ENCODE measurements at places on chromosomes 1 and 21.

DNA sequence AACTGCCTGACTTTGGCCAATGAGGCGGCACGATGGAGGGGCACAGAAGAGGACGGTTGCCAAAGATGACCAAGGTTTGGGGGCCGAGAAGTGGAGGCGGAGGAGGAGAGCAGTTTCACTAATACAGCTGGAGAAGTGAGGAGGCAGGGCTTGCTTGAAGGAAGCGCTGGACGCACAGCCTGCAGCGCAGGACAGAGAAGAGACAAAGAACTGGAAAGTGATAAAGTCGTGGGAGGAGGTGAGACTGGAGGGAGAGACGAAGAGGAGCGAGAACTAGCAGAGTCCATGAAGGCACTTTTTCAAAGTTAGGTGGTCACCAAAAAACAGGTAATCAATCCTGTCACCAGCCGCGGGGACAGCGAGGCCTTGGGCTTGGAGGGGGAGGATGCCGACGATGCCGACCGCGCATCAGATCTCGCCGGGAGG is 771 bp downstream of the PACC1 start:
- peaks cover 17% of the 10 kb centered on the region for H3K4me1 ChIP-seq
- H3K27me3 ChIP-seq: no peaks in the 10 kb centered on the region
- peak overlapping the region; percentile 91 for H3K4me3 ChIP-seq
- DNase-seq: peak; percentile 29

DNA sequence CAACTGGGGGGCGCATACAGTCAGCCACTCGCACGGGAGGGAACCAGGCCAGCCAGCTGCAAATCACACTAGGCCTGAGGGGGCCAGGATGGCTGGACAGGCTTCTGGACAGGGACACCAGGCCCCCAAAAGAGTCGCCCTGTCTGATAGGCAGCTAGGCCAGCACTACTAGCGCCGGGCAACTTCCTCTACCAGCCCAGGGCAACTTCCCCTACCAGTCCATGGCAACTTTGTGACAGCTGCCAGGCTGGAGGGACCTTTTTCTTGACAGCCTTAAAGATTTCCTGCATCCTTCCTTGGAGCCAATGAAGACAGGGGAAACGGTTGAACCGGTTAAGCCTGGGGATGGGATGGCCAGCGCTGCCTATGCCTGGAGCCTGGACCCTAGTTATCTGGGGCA is 5.1 kb downstream of the IFFO2 start:
- H3K27me3 ChIP-seq: peaks cover 4% of the 10 kb centered on the region
- DNase-seq: peak; percentile 25
- peaks cover 5% of the 10 kb centered on the region for H3K36me3 ChIP-seq
- no peak overlapping the region for H3K4me3 ChIP-seq

DNA sequence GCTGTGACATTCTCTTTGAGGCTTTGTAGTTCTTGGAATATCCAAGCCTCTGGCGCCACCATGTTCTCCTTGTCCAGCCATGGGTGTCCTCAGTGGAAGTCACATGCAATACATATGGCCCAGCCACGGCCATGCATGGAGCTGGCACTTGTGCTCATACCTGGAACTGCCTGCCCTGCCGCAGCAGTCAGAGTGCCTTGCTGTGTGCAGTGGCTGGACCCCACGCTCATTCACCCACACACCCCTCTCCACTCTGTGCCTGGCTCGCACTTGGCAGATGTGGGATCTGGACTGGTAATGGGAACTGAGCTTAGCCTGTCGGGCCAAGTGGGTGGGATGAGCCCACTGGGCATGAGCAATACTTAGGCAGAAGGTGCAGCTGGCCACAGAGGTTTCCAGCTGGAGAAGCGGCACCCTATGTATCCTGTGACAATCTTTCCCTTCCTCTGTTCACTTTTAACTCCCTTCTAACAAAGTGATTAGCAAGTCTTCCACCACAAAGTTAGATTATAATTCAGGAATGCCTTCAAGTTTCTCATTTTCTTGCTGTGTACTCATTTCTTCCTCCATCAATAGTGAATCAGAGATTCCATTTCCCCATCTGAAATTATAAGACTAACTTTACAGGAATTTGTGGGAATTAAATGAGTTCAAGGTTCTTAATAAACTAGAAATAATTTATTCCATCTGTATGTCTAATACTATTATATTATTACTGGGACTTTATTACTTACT is 351.6 kb upstream of the NCAM2 start:
- H3K36me3 ChIP-seq: no peaks in the 10 kb centered on the region
- no peak overlapping the region for H3K27ac ChIP-seq
- no peaks in the 10 kb centered on the region for H3K27me3 ChIP-seq
- no peak overlapping the region for H3K4me3 ChIP-seq

DNA sequence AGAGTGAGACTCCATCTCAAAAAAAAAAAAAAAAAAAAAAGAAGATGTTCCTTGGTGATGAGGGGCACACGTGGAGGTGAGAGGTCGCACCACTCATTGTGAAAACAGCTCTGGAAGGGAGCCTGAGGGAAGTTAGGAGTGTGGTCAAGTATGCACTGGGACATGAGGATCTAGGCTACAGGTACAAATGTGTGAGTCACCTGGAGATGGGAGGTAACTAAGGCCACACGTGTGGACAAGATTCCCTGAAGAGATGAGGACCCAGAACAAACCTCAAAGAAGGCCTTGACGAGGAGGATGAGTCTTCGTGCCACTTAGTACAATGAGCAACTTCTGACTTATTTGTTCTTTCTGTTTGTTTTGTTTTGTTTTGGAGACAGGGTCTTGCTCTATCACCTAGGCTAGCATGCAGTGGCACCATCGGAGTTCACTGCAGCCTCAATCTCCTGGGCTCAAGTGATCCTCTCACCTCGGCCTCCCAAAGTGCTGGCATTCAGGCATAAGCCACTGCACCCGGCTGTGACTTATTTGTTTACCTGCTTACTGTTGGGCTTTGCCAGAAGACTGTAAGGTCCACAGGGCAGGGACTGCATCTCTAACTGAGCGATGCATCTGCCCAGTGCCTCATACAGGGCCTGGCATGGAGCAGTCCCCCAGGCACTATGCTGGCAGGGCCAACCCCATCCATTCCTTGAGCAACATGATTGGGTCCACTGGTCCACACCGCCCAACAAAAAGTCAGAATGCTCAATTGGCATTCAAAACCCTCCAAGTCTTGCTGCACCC is 6.4 kb downstream of the ASAP3 start:
- H3K27ac ChIP-seq: no peak overlapping the region
- no peak for DNase-seq
- H3K27me3 ChIP-seq: no peaks in the 10 kb centered on the region
- H3K4me1 ChIP-seq: peaks cover 50% of the 10 kb centered on the region
- H3K36me3 ChIP-seq: peaks cover 9% of the 10 kb centered on the region

DNA sequence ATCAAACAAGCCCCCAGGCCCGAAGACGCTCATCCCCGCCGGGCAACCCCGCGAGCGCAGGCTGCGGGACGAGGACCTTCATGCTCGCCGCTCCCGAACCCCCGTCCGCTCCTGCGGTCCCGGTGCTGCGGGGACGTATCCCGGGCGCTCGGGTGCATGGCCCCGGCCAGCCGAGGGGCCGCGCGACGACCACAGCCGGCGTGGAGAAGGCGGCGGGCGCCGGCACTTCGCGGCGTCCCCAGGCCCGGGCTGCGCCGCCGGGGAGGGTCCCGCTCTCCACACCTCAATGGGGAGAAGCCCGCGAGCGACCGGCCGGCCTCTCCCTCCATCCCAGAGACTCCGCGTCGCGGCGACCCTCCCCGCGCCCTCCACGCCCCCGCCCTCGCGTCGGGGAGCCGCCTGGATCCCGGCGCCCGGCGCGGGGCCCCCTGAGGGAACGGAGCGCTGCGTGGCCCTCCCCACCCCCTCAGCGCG is 401 bp downstream of the ERRFI1 start:
- peaks cover 13% of the 10 kb centered on the region for H3K27me3 ChIP-seq
- peak overlapping the region; percentile 62 for H3K4me3 ChIP-seq
- peaks cover 13% of the 10 kb centered on the region for H3K4me1 ChIP-seq
- no peak for DNase-seq
- no peaks in the 10 kb centered on the region for H3K36me3 ChIP-seq
- H3K27ac ChIP-seq: no peak overlapping the region

GRCh38 chr1:98179151-98179773 is 258.4 kb upstream of the DPYD start:
- no peak overlapping the region for H3K4me3 ChIP-seq
- H3K27ac ChIP-seq: no peak overlapping the region
- no peaks in the 10 kb centered on the region for H3K4me1 ChIP-seq
- no peaks in the 10 kb centered on the region for H3K36me3 ChIP-seq
- DNase-seq: peak; percentile 1

- H3K27ac ChIP-seq: no peak overlapping the region
- no peak for DNase-seq
- H3K36me3 ChIP-seq: no peaks in the 10 kb centered on the region
- H3K4me1 ChIP-seq: peaks cover 23% of the 10 kb centered on the region
Measured at GRCh38 chr1:147080671-147081394, 91.4 kb downstream of the PRKAB2 start.

Measured in muscle of leg (tissue), 16 donors.